ENCODE measurements at places on chromosomes 13 and 19.

- DNase-seq, result no peak
Observed at GRCh38 chr19:44850641-44851109, 4.6 kb downstream of the NECTIN2 start.

GRCh38 chr19:7542556-7543348 lies 7.2 kb downstream of the PNPLA6 start:
- no peak for DNase-seq

DNA sequence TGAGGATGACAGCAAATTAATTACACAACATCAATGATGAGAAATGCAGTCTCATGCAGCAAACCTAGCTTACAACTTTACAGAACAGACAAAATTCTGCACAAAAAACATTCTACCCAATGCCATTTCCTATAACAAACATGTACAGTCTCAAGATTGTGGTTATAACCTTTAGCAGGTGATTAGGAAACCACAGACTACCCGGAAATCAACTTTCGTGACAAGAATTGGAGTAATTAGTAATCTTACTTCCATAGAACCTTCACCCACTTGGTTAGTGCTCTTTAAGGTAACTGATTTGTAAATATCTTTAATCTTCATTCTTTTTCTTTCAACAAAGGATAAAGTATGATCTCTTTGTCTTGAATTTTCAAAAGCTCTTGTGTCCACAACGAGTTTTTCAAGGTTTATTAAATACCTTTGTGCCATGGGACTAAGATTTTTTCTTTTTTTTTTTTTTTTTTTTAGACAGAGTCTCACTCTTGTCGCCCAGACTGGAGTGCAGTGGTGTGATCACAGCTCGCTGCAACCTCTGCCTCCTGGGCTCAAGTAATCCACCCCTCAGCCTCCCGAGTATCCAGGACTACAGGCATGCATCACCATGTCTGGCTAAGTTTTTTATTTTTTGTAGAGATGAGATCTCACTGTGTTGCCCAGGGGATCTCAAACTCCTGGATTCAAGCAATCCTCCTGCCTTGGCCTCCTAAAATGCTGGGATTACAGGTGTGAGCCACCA lies 78.8 kb downstream of the MAP4K1 start:
- DNase-seq, result no peak

GRCh38 chr13:41354416-41354815 lies 43.3 kb downstream of the NAA16 start:
- peak; percentile 24 for DNase-seq

DNA sequence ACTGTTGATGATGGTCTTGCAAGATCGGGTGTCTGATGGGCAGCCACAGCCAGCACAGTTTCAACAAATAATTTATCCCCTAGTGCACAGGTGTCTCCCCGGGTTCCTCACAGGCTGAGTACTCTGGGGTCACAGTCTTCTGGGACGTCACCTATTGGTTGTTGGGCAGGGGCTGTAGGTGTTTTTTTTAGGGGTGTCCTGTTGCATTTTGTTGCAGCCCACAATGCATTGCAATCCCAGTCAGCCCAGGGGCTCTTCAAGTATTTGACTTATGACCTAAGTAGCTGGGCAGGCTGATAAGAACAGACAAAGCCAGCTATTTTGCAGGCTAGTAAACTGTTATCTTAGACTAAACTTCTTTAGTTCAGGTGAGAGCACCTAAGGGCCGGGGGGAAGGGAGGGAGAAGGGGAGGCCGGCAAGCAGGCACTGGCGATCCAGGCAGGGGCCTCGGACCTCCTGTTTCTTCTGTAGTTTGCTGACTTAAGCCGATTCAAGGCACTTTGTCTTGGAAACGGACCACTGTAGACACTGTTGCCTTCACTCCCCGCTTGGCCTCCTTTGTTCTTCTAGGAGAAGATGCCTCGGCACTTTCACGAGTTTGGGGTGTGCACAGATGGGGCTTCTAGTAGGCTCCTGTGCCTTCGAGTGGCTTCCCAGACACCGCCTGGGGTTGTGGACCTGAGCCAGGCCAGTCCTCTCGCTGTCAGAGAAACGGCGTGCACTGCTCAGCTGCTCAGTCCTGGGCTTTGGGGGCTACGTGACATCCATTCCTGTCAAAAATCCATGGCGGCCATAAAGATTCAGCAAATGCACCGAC lies 33.9 kb upstream of the GRTP1 start:
- no peak for DNase-seq

- no peak for DNase-seq
Observed at GRCh38 chr19:11931513-11931912, 6.6 kb downstream of the ZNF700 start.

- DNase-seq, result no peak
Observed at GRCh38 chr13:74755065-74755464, 620.9 kb upstream of the KLF12 start.

GRCh38 chr19:16375157-16375935 lies 50.7 kb downstream of the KLF2 start:
- DNase-seq, result no peak

GRCh38 chr19:8702350-8702749 lies 3.8 kb upstream of the ACTL9 start:
- no peak for DNase-seq

DNA sequence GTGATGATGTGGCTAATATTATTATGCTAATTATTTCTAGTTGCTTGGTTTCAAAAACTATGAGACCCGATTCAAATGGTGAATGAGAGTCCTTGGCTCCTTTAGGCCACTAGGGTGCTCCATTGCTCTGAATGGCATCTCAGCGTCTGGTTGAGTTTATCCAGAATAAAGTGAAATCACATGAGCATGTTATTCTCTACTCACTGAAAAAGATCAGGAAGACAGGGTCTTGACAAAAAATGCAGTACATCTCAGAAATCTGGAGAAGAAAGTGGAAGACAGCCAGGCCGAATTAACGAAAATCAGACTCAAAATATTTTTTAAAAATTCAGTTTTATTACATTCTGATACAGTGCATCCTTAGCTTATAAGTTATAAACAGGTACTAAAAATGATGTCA lies 516.2 kb downstream of the MYO16 start:
- peak; percentile 75 for DNase-seq

DNA sequence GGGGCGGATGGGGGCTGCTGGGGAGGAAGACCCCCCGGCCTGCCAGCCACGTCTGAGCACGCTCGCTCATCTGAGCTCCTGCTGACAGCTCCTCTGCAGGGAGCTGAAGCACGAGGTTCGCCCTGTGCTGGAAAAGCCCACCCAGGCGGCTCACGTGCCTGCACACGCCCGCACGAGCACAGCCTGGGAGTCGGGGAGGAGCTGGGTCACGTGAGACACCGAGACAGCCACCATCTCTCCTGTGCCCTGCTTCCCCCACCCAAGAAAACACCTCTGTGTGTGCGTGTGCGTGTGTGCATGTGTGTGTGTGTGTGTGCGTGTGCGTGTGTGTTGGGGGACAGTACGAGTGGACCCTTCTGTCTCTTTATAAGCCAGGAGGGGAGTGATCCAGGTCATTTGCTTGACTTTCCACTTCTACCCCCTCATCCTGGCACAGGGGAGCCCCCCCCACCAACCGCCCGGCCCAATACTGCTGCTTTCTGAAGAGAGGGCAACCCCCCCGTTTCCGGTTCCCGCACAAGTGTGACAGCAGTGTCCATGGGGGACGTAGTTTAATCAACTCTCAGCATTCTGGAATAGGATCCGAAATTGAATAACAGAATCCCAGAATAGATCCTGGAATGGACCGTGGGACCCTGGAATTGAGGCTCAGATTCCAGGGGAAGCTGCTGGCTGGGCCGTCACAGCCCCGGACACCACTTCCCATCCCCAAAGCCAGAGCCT lies 42.5 kb downstream of the CELF5 start:
- DNase-seq, result no peak

DNA sequence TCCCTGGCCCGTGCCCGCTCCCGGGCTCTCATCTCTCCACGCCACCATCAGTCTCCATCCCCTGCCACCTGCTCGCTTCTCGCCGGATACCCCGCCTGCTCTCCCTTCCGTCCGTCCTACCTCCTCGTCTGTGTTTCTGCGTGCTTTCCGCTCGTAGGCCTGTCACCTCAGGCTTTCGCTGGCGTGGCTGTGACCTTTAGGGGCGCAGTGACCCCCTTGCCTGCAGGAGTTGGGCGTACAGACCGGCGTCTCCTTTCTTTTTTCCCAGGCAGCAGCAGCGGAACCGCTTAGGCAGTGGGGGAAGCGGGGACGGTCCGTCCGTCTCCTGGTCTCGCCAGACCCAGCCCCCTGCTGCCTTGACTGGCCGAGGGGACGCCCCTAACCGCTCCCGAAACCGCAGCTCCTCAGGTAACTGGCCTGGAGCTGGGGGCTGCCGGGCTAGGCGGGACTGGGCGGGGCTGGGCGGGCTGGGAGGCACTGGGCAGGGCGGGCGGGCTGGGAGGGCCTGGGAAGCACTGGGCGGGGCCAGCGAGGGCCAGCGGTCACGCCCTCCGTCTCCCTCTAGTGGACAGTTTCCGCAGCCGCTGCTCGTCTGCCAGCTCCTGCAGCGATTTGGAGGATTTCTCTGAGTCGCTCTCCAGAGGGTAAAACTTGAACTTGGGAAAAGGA lies 6.3 kb downstream of the PGLYRP1 start:
- peak; percentile 68 for DNase-seq

- no peak for DNase-seq
Observed at GRCh38 chr13:35765366-35765765, 288.9 kb upstream of the MAB21L1 start.

DNA sequence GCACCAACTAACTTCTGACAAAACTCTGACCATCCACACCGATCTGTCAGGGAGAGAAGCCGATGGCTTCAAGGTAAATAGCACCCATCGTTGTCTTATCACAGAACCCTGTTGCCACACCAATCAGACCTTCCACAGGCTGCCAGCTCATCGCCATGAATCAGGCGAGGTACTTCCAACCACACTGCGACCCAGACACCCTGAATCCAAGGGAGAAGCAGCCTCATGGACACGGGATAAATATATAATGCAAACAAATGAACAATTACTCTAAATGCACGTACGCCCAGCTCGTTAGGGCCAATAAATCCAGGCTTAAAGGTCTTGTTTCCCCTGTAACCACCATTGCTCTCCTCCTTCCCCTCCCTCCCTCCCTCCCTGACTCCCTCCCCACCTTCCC lies 20.8 kb downstream of the RANBP3 start:
- no peak for DNase-seq

GRCh38 chr13:48728226-48728625 lies 74.5 kb downstream of the CYSLTR2 start:
- no peak for DNase-seq

- DNase-seq, result peak; percentile 78
Observed at GRCh38 chr13:93559718-93560117, 333.1 kb downstream of the GPC6 start.

DNA sequence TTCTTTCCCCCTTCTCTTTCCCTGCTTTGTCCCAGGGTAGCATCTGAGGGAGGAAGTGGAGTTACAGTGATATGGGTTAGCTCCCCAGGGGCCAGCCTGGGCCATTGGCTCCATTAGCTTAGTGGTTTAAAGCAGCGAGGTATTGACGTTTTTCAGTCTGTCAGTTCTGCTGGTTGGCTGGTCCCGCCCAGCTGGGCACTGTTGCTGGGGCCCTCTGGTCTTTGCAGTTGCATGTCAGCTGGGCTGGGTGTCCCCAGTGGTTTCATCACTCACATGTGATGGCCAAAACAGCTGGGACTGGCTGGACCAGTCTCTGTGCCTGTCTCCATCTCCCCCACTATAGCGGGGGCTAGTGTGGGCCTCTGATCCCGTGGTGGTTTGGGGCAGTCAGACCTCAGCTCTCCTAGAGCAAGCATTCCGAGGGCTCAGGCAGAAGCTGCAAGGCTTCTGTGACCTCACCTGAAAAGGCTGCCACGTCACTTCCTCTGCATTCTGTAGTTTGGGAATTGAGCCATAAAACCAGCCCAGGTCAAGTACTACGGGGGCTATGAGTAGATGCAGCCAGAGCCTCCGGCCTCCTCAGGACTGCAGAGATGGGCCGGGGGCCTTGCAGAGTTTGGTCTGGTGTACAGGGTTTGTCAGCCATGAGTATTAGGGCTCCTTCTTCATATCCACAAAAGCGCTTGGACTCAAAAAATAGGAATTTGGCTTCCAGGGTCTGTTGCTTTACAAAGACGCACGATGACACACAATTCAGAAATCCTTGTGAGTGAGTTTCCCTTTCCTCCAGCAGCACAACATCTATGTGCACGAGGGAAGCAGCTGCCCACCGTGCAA lies 30.0 kb downstream of the TSSK6 start:
- DNase-seq, result peak; percentile 60

GRCh38 chr19:49957262-49957915 lies 3.6 kb downstream of the SIGLEC11 start:
- DNase-seq, result no peak

DNA sequence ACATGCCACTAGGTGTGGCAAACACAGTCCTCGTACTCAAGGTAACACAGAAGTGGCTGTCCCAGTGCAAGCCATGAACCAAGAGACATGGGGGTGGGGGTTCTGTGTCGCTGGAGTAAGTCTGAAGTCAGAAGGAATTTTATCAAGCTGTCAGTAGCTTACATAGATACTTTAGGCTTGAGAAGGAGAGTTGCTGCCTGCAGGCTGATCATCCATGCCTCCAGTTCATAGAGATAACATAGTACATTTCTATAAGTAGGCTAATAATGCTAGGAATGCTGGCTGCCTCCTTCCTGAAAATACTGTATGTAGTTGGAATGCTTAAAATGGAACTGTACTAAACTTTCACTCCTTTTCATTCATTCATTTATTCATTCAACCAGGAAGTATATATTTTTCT lies 70.1 kb downstream of the CAB39L start:
- peak; percentile 57 for DNase-seq

DNA sequence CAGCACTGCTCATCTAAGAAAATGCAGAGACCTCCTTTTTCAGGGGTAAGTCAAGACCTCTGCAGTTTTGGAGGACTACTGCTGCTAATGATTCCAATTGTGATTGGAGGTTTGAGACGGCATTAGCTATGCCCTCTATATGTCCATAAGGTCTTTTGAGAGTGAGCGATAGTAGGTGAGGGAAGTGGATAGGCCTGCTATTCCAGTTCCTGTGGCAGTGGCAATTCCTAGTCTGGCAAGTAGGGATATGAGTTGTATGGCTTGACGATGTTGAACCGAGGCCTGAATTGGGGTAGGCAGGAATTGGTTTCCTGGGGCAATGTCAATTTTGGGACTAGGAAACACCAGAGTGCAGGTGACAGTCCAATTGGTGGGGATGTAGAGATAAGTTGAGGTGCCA lies 913.1 kb upstream of the SLITRK5 start:
- no peak for DNase-seq

- no peak for DNase-seq
Observed at GRCh38 chr13:112651750-112652511, 37.9 kb upstream of the ATP11A start.

DNA sequence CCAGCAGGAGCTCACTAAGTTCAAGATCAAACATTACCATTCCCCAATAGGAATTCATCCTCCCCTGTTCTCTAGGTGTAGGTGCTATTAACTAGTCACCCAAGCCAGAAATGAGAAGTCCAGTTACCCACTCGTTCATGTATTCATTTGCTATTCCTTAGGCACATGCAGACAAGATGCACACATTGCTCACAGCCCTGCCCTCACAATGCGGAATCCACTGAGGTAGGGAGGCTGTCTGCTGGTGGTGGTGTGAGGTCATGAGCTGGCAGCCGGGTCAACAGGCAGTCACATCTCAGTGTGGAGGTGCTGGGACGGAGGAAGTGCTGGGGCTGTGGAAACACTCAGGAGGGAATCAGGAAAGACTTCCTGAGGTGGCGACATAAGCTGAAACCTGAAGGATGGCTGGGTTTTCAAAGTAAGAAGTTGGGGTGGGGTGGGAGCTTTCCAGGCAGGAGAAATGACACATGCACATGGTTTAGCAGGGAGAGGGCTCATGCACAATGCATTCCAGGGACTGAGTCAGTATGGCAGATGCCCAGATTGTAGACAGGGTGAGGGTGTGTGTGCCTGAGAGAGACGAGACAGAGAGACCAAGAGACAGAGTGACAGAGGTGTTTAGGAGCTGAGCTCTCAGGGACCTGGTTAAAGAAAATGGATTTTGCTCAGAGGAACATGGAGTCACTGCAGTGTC lies 117.6 kb downstream of the USP12 start:
- DNase-seq, result peak; percentile 89
